Globus pallidus (tissue), 1 donor: ENCODE measurements at places on chromosomes 12 and 14.

DNA sequence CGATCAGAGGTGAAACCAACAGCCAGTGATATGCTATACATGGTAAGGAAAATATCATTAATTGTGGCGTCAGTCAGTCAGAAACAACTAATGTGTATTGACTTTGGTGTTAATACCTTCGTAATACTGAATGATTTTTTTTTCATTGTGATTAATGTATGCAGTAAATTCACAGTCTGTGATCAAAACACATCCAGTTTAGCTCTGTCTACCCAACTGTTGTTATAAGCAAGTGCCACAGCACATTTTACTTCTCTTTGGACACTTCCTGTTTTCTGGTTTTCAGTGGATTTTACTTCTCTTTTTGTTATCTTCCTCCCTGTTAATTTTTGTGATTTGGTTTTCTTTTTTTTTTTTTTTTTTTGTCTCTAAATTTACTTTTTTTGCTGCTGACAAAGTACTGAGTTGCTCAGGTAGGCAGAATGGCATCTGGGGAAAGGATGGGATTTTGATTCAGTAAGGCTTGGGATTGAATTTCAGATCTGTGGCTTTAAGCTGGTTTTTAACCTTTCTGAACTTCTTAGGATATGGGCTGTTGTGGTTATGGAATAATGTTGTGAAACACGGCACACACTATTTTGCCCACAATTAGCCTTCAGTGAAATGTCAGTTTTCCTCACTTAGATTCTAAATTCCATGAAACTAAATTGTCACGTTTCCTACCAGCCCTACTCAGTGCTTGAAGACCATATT lies 604 bp downstream of the GLIPR1 start:
- no peak for DNase-seq

DNA sequence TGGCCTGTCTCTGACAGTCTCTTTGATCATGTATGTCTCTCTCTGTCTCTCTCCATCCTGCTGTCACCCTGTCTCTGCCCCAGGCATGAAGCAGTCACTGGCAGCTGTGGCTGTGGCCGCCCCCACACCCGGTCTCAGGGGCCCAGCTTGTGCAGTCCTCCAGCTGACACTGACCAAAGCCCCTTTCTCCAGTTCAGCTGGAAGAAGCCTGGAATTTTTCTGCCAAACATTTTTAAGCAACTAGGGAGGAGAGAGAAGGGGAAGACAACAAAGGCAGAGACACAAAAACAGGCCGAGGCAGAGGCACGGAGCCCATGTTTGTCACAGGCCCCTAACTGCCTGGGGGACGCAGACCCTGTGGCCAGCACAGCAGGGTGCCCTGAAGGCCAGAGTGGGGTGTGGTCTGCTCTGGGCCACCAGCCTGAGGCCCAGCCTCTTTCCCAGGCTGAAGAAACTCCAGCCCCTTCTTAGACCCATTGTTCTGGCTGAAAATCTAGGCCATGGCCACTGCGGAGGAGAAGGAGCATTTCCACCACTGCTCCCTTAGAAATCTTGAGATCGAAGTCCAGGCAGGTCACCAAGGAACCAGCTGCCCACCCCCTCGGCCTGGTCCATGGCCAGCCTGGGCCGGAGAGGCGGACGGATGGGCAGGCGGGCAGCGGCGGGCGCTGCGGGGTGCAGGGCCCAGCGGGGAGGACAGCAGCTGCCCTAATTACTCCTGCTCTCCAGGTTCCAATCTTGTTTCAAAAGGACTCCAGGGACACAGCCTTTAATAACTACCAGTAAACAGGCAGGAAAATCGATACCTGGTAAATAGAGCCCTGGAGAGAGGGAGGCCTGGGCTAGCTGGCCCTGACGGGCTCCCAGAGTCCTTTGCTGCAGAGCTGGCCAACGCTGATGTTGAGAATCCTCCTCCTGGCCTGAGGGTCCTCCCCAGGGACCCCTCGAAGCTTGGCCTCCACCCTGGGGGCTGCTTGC lies 14.9 kb downstream of the DTX1 start:
- DNase-seq, result peak; percentile 77

- DNase-seq, result no peak
Observed at GRCh38 chr12:75556311-75556899, 45.0 kb upstream of the KRR1 start.

GRCh38 chr14:64970041-64970440 lies 2.1 kb downstream of the RAB15 start:
- no peak for DNase-seq

DNA sequence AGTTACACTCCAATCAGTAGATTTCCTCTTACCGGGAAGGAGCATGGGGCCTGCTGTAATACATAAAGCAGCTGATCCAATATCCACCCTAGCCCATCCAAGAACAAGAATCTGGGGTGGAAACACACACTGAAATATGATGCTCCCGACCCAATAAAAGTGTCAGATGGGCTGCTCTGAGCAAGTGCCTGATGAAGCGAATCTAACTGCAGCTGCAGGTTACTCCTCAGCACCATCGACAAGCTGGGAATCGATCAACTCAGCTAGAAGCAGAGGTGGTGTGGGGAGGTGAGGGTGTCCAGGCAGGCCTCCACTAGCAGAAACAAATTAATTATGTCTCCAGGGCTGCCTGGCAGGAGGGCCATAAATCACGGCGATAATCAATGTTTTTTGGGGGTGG lies 64.0 kb upstream of the WSCD2 start:
- DNase-seq, result no peak

DNA sequence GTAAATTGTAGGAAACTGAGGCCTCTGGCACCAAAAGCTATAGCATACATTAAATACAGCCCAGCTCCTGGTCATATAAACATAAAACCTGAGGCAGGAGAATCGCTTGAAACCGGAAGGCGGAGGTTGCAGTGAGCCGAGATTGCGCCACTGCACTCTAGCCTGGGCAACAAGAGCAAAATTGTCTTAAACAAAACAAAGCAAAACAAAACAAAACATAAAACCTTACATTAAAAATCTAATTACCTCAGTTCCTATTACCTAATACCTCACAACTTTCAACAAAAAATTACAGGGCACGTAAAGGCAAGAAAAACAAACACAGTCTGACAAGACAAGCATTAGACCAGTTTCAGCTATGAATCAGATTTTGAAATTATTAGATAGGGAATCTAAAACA lies 36.7 kb downstream of the TMEM116 start:
- no peak for DNase-seq

GRCh38 chr14:94936401-94936892 lies 166.5 kb upstream of the GSC start:
- peak; percentile 63 for DNase-seq
